ENCODE measurements at places on chromosomes 11 and 22.

GRCh38 chr22:36520423-36520822 lies 8.5 kb downstream of the EIF3D start:
- no peak for DNase-seq

GRCh38 chr11:75779960-75780359 lies 11.4 kb downstream of the DGAT2 start:
- DNase-seq, result no peak

- no peak for DNase-seq
Measured at GRCh38 chr11:33622806-33623205, 77.8 kb downstream of the C11orf91 start.

DNA sequence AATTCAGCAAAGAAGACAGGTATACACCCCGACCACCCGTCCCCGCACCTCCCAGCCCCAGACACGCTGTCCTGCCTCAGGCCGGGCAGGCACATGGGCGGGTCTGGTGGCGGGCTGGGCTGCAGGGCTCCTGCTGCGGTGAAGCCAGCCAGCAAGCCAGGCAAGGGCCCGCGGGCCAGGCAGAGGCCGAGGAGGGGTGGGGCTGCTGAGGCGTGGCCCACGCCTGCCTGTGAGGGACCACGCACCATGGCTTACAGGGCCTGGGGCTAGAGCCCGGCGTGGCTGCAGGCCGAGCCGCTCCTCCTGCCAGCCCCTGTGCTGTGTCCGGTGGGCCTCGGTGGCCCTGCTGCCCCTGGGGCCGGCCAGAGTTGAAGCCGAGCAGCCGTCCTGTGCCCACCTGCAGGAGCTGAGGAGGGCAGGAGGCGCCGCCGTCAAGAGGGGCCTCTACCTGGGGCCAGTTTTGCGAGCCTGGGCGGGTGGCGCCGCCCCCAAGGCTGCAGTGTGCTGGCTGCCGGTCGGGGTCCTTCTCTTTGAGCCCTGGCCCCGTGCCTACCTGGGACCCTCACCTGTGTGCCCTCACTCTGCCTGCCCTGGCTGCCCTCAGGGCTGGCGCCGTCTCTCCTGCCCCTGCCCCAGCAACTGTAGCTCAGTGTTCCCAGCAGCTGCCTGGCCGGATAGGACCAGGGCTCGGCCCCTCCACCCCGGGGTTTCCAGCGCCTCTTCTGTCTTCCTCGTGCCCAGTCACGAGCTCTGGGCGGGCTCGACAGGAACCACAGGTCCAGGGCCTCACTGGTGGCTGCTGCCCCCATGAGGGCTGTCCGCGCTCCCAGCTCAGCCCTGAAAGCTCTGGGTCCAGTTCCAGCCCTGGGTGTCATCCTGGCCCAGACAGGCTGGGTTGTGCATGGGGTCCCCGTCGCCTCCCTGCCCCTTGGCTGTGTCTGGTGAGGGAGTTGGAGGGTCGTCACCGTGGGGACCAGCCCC lies 38.4 kb downstream of the MOB2 start:
- DNase-seq, result no peak

GRCh38 chr22:30626413-30626812 lies 9.2 kb upstream of the SLC35E4 start:
- no peak for DNase-seq

DNA sequence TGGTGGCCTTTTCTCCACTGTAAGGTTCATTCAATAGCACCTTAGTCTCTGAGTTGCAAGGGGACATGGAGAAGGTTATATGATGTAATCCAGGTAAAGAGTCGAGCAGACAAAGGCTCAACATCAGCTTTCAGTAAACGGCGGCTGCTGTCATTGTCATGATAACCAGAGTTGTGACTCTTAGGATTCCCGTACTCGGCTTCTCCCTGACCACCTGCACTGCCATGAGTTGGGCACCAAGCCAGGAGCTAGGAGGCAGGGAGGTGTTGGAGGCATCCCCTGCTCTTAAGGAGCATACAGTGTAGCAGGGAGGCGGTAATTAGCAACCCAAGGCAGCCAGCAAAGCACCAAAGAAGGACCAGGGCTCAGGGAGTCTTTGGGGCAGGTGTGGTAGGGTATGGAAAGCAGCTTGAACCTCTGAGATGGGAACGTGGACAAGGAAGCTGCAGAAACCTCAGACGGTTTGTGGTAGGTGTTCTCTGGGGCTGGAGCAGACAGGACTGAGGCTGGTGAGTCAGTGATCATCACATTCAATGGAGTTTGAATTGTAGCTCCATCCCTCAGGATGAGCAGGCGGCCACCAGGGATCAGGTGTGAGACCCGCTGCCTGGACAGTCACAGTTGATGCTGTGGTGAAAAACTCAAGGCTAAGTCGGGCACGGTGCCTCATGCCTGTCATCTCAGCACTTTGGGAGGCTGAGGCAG lies 31.7 kb downstream of the LIF start:
- DNase-seq, result no peak

DNA sequence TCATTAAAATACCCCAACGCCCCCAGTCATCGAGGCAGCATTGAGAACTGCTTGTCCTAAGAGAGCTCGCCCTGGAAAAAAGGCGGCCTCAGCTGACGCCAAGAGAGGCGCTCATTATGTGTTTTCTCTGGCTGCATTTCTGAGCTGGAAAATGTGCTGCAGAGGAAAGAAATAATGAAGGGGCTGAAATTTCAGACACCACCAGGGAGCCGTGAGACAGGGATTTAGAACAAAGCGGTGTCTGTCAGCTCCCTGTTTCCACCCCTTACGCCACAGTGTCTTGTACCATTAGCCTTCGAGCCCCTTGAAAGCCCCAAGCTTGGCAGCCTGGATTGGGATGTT lies 14.4 kb downstream of the USH1C start:
- DNase-seq, result no peak

DNA sequence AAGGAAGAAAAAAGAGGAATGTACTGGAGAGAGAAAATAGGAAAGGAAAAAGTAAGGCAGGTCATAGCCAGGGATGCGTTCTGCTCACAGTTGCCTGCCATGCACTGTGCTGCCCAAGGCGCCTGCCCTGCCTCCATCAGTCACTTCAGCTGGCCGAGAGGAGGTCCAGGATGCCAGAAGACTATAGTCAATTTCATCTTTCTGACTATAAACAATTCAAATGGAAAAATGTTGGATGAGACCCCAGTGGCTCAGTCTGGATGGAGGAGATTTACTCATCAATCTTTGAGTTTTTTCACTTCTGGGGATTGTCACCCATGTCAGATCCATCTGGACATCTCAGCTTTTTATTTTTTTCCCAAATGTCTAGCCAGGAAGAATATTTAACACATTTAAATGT lies 36.7 kb upstream of the CLMP start:
- DNase-seq, result no peak

DNA sequence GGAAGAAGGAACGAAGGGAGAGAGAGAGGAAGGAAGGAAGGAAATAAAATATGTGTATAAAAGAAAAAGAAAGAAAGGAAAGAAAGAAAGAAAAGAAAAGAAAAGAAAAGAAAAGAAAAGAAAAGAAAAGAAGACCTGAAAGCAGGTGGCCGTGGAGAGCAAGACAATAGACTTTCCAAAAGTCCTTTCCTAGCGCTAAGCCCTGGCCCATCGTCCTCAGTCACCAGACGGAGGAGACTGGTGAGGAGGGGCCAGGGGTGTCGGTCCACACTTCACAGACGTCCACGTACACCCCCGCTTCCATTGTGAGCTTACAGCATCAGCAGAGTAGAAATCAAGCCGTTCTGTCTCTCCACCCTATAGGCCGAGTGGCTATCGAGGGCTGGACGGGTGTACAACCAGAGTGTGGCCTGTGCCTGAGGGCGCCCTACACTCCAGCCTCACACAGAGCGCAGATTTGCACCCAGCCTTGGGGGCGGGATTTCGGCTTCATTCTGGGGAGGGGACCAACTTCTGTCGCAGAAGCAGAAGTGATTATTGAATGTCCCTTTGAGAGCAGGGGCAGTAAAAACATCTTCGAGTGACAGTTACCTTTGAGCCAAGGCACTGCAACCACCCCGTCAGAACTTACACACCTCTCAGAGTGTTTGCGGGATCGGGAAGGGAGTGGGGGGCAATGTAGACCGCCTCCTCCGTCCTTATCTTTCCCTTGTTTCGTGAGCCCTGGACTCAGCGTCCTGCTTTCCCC lies 2.0 kb upstream of the BSX start:
- no peak for DNase-seq

DNA sequence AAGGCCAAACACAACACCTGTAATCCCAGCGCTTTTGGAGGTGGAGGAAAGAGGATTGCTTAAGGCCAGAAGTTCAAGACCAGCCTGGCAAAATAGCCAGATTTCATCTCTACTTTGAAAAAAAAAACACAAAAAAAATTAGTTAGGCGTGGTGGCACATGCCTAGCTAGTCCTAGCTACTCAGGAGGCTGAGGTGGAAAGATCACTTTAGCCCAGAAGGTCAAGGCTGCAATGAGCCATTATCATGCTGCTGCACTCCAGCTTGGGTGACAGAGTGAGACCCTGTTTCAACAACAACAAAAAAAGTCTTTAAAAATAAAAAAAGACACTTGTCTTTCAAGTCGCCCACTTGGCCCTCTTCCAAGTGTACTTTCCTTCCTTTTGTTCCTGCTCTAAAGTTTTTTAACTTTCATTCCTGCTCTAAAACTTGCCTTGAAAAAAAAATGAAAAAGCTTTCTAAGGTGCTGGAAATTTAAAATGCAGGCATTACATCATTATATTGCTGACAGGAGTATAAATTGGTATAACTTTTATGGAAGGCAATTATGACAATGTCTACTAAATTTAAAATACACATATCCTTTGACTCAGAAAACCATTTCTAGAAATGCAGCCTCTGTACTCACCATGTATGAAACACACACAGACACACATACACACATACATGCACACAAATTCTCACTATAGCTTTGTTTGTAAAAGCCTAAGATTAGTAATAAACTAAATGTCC lies 12.7 kb downstream of the LIPT2 start:
- DNase-seq, result no peak

DNA sequence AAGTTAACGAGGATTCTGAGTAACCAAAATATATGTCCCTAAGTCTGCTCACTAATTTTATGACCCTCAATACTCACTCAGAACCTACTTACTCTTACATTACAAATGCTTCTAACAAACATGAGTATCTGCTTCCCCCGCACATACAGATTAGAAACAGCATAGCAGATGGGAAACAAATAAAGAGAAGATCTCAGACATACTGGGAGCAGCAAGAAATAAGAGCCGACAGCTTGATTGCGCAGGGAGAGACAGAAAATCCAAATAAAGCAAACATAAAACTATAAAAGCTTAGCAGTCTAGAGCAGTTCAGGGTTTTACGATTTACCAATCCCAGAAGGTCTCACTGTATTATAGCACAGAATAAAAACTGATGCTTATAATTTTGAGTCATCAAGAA lies 89.1 kb upstream of the DBX1 start:
- no peak for DNase-seq

- no peak for DNase-seq
Measured at GRCh38 chr11:61160487-61161189, 588 bp downstream of the VPS37C start.

Data from AG04449 (cell line).